C1 segment of cervical spinal cord (tissue), 14 donors: ENCODE measurements at places on chromosomes 16 and 17.

DNA sequence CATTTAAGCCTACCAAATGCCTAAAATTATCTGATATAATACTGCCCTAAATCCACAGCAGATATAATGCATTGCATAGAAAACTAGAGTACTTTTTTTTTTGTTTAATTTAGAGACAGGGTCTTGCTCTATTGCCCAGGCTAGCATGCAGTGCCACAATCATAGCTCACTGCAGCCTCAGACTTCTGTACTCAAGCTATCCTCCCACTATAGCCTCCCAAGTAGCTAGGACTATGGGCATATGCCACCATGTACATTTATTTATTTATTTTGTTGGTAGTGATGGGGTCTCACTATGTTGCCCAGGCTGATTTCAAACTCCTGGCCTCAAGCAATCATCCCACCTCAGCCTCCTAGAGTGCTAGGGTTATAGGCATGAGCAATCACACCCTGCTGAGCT, 20.0 kb downstream of the BRCA1 start:
- DNase-seq = no peak

DNA sequence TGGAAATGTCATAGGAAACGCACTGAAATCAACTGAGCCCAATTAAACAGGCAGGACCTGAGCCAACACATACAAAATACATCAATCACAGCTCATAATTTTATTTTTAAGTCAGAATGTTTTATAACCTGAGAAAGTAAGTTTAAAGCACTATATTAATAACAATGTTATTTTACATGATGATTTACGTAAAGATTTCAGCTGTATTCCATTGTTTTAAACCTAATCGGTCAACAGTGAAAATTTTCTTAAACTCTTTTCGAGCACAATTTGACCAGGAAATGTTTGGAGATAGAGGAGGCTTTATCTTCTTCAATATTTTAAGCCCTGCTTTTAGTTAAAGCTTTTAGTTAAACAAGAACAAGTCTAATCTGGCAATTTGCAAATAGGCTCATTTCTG, 201.8 kb upstream of the TOX3 start:
- DNase-seq = no peak

- no peak for DNase-seq
Observed at GRCh38 chr17:47210779-47211178, 1.6 kb downstream of the MYL4 start.

DNA sequence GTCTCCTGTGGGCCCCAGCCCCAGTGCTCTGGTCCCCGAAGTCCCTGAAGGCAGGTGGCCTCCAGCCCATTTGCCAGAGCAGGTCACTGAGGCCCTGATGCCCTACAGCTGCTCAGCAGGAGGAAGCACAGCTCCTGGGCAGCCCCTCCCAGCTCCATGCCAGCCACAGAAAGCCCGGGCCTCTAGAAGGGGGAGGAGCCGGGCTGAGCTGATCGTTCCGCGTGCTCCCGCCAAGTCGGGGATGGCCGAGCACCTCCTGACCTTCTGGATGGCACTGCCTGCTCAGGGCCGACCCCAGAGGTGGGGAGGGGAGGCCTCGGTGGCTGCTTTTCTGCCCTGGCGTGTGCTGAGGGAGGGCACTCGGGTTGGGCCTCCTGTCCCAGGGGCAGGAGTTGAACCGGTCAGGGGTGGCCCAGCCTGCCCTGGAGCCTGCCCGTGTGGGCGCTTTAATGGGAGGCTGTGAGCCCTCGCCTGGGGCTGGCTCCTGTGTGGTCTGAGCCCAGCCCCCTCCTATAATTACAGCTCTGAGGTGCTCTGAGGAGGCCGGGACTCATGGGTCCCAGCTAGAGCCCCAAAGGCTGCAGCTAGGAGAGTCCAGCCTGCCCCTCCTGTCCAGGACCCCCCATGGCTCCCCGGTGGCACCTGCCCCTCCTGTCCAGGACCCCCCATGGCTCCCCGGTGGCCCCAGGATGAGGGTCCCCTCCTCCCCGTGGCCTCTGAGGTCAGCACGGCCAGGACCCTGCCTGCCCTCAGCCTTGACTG, 29.7 kb downstream of the ZFPM1 start:
- DNase-seq = no peak

DNA sequence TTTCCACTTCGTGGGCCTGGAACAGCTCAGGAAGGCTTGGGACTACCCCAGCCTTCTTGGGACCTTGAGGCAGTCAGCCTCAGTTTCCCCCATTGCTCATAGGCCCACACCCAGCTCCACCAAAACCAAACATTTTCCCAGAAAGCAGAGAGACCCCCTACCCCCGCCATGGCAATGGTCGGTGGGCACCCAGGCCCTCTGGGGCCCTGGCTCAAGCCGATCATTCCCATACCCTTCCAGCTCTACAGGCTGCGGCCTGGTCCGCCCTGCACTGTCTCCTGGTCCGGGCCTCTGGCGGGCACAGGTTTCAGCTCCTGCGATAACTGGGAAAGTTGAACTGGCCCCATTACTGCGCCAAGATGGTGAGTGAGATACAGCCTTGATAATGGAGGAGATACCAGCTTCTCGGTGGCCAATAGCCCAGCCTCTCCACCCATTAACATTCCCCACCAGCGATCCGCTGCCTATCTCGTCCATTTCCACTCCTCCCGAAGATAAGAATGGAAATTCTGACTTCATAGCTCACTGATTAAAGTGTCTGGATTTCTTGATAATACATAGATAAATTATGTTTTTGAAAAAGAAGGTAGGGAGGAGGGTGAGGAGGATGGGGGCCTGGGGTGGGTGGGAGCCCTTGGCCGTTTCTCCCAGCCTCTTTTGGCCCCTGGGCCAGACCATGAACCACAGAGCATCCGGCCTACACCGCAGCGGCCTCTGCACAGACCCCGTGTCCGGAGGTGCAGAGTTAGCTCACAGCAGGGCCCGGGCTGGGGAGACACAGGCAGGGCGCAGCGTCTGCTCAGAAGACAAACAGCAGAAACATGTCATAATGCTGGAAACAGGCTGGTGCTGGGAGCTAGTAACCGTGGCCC, 11.6 kb downstream of the ZFPM1 start:
- no peak for DNase-seq

DNA sequence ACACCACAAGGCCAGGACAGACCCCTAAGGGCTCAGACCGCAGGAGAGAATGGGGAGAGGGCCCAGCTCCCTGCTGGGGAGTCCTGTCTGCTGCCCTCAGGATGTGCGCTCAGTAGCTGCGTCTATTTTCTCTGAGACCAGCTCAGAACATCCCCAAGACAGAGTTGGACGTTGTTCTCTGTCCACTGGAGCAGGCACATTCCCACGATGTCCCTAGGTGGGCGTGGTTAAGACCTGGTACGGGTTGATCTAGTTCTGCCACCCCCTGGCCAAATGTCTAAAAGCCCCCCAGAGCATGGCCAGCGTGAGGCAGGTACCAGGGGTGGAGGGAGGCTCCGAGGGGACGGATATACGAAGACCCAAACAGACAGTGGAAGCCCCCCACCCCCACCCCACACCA, 842 bp upstream of the CALB2 start:
- DNase-seq = no peak

DNA sequence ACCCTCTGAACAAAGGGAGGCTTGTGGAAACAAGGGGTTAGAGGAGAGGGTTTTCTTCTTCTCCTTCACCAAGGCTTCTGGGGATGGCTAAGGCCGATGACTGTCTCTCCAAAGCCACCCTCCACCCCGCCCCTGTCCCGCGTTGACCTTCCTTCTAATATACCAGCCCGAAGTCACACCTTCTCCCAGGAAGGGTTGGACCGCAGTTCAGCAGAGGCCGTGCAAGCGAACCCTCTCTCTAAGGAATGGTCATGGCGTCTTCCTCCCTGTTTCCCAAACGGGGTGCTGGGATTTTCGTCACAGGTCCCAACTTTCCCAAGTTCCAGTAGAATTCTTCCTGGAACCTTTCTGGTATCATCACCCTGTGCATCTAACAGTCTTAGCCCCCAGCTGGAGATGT, 49.4 kb downstream of the FZD2 start:
- DNase-seq = no peak

DNA sequence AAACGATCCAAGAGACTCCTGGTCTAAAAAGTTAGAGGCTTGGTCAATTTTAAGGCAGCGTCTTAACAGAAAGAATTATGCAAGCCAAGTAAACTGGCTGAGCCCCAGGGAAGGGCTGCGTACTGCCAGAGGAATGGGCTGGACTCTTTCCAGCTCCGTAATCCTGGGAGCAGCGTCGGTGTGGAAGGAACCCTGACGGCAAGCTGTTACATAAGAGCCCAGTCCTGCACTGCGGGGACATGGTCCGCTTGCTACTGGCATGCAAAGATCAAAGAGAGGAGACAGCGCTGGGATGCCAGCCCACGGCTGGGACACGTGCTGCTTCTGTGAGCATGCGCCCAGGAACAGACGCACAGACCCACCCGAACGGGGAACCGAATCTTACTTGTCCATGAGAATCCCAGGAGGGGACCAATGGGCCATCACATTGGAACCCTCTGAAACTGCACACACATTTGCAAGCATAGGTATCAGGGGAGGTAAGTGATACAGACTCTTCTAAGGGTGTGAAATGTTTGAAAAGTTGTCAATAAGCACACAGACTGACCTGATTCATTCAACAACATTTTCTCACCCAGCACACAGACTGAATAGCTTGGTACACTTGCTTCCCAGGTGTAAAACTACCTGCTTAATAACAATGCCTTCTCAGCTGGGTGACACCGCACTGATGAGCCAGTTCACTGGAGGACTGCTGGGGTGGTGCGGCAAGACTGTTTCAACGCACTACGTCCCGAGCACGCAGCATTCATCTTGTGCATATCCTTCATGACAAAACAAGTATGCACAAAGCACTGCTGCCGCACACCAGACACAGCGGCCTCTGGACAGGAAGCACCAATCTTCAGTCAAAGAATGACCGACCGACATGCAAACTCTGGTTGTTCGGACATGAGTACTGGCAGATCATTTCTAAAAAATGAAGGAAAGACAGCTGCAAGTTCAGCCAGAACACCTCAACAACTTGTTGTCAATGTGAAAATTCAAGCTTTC, 94.9 kb downstream of the ANKRD11 start:
- DNase-seq = peak; percentile 60
